NCI-H526 treated with DMSO at 0.1 percent for 48 hours (cell line): ENCODE measurements at places on chromosomes 5 and 9.

- no peak for DNase-seq
These were observed 3.9 kb downstream of the PPP3R2 start for GRCh38 chr9:101590901-101591300.

DNA sequence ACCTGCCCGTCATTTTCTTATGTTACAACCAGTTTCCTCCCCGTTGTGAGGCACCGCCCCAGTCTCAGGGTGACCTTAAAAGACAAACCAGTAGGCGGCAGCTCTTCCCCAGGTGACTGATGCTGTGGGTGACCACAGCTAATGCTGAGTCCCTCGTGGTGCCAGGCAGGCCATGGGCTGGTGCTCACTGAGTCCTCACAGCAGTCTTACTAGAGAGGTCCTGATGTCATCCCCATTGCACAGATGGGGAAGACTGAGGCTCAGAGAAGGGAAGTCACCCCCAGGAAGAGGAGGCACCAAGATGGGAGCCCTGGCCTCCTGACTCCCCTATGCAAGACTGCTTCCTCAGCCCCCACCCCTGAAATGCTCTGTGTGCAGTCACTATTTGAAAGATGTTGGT lies 978 bp downstream of the CFAP157 start:
- peak; percentile 6 for DNase-seq

GRCh38 chr9:12860998-12861397 lies 86.2 kb downstream of the LURAP1L start:
- no peak for DNase-seq

GRCh38 chr5:38921174-38921573 lies 75.4 kb downstream of the OSMR start:
- DNase-seq, result no peak

GRCh38 chr9:118364266-118365106 lies 660.3 kb downstream of the TLR4 start:
- DNase-seq, result no peak

- DNase-seq, result no peak
These were observed 50.4 kb upstream of the PTGS1 start for GRCh38 chr9:122320413-122320881.

- DNase-seq, result no peak
These were observed 9.6 kb upstream of the BICD2 start for GRCh38 chr9:92774274-92774673.

GRCh38 chr5:151595411-151595826 lies 4.3 kb upstream of the FAT2 start:
- DNase-seq, result no peak

GRCh38 chr9:95721061-95721531 lies 154.4 kb upstream of the ERCC6L2 start:
- DNase-seq, result no peak

DNA sequence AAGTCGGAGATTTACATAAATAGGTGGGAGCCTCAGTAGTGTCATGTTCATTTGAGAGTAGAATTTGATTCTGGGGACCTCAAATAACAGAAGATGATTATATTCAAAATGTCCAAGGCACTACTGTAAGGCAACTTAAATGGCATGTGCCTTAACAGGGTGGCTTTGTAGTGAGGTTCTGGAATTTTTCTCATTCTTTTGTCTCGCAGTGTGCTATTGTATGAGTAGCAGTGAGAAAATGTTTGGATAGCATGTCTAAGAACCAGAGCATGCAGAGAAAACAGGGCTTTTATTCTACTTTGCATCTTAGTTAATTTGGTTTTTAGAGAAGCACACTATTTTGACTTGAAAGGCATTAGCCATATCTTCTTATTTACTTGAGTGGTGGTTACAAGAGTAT lies 25.0 kb downstream of the MAST4 start:
- DNase-seq, result no peak
